ENCODE measurements at places on chromosomes 7 and 10.

- no peak for DNase-seq
Observed at GRCh38 chr10:74983383-74983782, 128.1 kb upstream of the SAMD8 start.

DNA sequence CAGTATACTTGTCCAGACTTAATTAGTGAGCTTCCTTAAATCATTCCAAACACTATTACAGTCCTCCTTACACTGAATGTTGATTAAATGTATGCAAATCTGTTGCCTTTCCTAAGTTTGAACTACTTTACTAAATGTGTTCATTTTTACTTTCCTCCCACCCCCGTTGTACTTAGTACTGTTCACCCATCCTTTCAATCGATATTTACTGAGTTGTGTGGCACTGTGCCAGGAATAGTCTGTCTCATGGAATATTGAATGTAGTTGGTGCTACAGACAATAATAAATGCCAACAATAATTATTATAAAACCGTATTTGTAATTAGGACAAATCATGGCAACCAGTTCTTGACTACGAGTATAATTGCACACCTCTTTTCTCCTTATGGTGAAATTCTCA is 335.7 kb downstream of the GPR37 start:
- no peak for DNase-seq

- DNase-seq = no peak
Observed at GRCh38 chr10:86969421-86970041, 1.2 kb downstream of the ADIRF start.

- DNase-seq = no peak
Observed at GRCh38 chr7:13908667-13909397, 80.6 kb downstream of the ETV1 start.

DNA sequence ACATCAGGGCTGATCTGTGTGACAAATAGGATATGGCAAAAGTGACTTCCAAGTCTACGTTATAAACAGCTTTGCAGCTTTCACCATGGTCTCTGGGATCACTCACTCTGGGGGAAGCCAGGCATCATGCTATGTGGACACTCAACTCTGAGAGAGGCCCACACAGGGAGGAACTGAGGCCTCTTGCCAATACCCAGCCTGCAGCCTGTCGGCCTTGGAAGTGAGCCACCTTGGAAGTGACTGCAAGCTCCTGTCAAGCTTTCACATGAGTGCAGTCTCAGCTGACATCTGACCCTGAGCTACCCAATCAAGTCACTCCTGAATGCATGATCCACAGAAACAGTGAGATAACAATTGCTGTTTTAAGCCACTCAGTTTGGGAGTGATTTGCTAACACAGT is 56.5 kb downstream of the MMRN2 start:
- DNase-seq = no peak

Measured in NCI-H1092 (cell line).